ENCODE measurements at places on chromosomes 2 and 18. TPM values are rescaled to one million over a fixed set of nuclear protein-coding genes. Genes with fewer than 3 reads are reported as not detected.

Gene FBLN7
- total RNA-seq, result 0.10 TPM

Gene HMSD
- total RNA-seq, result 2.3 TPM

Gene PSMA8
- total RNA-seq, result not detected

Gene LOXHD1
- total RNA-seq, result not detected

- no peaks in the 10 kb centered on the region for H3K4me1 ChIP-seq
- no peaks in the 10 kb centered on the region for H3K36me3 ChIP-seq
- no peak overlapping the region for H3K27ac ChIP-seq
These were observed 488.6 kb upstream of the SMIM21 start for GRCh38 chr18:75915941-75916623.

GRCh38 chr2:73250872-73251846, 17.1 kb downstream of the CCT7 start:
- no peak for DNase-seq
- no peak overlapping the region for H3K27ac ChIP-seq
- no peaks in the 10 kb centered on the region for H3K4me1 ChIP-seq
- no peak overlapping the region for H3K4me3 ChIP-seq
- peaks cover 6% of the 10 kb centered on the region for H3K36me3 ChIP-seq

GRCh38 chr2:10914272-10914693, 2.5 kb downstream of the KCNF1 start:
- H3K4me1 ChIP-seq, result no peaks in the 10 kb centered on the region
- DNase-seq, result peak; percentile 46
- H3K4me3 ChIP-seq, result no peak overlapping the region
- no peak overlapping the region for H3K27ac ChIP-seq

GRCh38 chr18:58385472-58385871, 243.4 kb downstream of the ALPK2 start:
- peak; percentile 15 for DNase-seq
- H3K27ac ChIP-seq, result no peak overlapping the region
- H3K4me1 ChIP-seq, result no peaks in the 10 kb centered on the region
- H3K36me3 ChIP-seq, result peaks cover 21% of the 10 kb centered on the region
- no peaks in the 10 kb centered on the region for H3K27me3 ChIP-seq

- DNase-seq, result peak; percentile 33
- H3K27me3 ChIP-seq, result peaks cover 11% of the 10 kb centered on the region
- peak overlapping the region; percentile 89 for H3K27ac ChIP-seq
- no peaks in the 10 kb centered on the region for H3K36me3 ChIP-seq
- peak overlapping the region; percentile 71 for H3K4me3 ChIP-seq
These were observed 86.0 kb downstream of the RBMS1 start for GRCh38 chr2:160407393-160408172.

DNA sequence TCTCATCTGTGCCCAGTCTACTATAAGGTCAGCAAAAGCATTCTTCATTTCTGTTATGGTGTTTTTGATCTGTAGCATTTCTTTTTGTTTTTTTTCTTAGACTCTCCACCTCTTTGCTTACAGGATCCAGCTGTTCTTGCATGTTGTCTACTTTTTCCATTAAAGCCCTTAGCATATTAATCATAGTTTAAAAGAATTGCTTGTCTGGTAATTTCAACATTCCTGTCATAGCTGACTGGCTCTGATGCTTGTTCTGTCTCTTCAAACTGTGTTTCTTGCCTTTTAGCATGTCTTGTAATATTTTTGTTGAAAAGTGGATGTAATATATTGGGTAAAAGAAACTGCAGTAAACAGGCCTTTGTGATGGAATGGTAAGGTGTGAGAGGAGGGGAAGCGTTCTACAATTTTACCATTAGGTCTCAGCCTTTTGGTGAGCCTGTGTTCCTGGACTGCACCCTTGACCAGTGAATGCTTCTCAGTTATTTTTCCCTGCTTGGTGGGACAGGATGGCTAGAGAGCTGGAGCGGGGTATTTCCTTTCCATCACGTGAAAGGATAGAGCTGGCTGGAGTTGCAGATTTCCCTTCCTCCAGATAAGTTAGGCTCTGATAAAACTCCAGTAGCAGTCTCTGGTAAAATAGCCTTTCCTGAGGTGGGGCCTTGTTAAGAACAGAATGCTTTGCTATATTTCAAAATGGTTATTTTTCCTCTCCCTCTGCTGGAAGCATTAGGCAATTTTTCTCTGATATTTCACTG, 65.4 kb downstream of the PLA2R1 start:
- H3K36me3 ChIP-seq, result no peaks in the 10 kb centered on the region
- H3K4me3 ChIP-seq, result no peak overlapping the region
- no peaks in the 10 kb centered on the region for H3K27me3 ChIP-seq
- no peak for DNase-seq

- no peak for DNase-seq
- H3K27me3 ChIP-seq, result no peaks in the 10 kb centered on the region
- H3K4me3 ChIP-seq, result no peak overlapping the region
- H3K36me3 ChIP-seq, result no peaks in the 10 kb centered on the region
- H3K27ac ChIP-seq, result no peak overlapping the region
These were observed 77.3 kb downstream of the FIGN start for GRCh38 chr2:163658556-163658955.

DNA sequence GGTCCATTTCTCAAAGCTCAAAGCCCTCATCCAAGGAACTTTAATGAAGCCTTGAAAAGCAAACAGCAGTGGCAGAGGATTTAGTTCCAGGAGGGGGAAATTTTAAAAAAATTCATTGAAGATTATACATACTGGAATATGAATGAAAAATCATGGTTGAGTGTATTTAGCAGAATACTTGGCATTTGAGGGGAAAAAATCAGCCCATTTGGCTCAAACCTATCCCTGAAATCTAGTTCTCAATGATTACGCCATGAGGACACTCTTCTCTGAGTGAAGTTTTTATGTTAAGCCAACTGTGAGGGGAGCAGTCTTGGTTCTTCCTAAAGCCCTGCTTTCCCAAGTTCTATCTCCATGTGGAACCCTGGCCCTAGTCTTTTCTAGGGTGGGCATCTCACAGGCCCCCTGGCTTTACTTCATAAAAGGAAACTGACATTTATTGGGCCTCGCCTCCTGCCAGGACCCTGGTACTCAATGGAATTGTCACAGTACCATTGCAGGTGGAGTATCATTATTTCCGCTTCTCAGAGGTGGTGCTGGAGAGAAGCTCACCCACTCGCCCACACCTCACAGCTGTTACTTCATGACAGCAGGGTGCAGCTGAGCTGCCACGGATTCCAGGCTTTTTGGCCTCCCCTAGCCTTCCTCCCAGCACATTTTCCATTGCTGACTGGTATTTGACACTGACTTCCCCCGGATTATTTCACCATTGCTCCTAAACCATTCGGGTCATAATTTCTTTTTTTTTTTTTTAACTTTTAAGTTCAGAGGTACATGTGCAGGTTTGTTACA, 56.8 kb downstream of the NXPH2 start:
- no peak for DNase-seq
- H3K4me1 ChIP-seq, result no peaks in the 10 kb centered on the region
- no peak overlapping the region for H3K27ac ChIP-seq
- H3K27me3 ChIP-seq, result no peaks in the 10 kb centered on the region
- no peak overlapping the region for H3K4me3 ChIP-seq

GRCh38 chr18:73479477-73479876, 611.7 kb upstream of the NETO1 start:
- no peaks in the 10 kb centered on the region for H3K36me3 ChIP-seq
- H3K27ac ChIP-seq, result no peak overlapping the region
- no peak overlapping the region for H3K4me3 ChIP-seq
- H3K4me1 ChIP-seq, result no peaks in the 10 kb centered on the region

DNA sequence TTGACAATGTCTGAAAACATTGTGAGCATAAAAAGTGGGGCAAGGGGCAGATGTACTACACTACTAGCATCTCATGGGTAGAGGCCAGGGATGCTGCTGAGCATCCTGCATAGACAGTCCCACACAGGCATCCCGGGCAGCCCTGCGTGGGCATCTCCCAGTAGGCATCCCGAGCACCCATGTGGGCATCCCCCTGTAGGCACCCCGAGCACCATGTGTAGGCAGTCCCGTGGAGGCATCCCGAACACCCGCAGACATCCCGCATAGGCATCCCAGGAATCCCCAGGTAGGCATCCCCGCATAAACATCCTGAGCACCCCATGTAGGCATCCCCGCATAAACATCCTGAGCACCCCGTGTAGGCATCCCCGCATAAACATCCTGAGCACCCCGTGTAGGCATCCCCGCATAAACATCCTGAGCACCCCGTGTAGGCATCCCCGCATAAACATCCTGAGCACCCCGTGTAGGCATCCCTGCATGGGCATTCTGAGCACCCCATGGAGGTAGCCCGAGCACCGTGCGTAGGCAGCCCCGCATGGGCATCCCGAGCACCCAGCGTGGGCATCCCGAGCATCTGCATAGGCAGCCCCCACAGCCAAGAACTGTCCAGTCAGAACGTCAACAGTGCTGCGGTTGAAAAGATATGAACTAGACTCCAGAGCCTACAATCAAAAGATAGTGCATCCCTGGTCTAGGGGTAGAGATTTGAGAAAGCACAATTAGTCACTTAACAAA, 273.5 kb downstream of the NBAS start:
- H3K27me3 ChIP-seq, result no peaks in the 10 kb centered on the region
- H3K4me3 ChIP-seq, result no peak overlapping the region
- H3K36me3 ChIP-seq, result no peaks in the 10 kb centered on the region

DNA sequence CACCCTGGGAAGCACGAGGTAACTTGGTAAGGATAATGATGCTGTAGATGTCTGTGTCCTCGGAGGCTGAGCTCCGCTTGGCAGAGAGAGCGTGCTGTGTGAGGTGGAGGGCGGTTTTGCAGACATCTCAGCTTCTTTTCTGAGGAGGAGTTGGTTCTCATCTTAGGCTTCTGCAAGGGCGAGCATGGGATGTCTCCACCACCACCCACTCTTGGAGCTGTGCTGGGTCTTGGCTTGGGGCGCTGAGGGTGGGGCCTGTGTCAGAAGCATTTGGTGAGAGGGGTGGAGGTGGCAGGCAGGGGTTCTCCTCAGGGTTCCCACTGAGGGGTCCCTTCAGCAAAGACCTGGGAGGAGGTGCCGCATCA, 9.2 kb downstream of the OXER1 start:
- H3K36me3 ChIP-seq, result no peaks in the 10 kb centered on the region
- H3K4me1 ChIP-seq, result no peaks in the 10 kb centered on the region
- H3K27me3 ChIP-seq, result no peaks in the 10 kb centered on the region
- no peak overlapping the region for H3K4me3 ChIP-seq
- no peak overlapping the region for H3K27ac ChIP-seq

DNA sequence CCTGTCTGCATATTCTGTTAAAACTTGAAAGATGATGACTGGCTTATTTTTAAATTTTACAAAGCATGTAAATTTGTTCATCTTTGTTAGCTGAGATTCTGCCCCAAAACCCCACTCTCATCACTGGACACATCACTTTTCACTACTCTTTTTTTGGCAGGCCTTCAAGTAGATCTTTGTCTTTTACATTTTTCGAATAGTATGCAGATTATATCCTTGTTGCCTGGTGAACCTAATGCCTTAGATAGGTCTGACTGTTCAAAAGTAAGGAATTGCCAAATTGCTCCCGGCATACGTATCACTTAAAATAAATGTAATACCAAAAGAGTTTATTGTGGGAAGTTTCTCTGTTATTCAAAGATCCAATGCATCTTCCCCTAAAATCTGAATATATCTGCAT, 303.3 kb downstream of the XIRP2 start:
- H3K4me3 ChIP-seq, result no peak overlapping the region
- DNase-seq, result no peak
- no peak overlapping the region for H3K27ac ChIP-seq
- H3K36me3 ChIP-seq, result no peaks in the 10 kb centered on the region

DNA sequence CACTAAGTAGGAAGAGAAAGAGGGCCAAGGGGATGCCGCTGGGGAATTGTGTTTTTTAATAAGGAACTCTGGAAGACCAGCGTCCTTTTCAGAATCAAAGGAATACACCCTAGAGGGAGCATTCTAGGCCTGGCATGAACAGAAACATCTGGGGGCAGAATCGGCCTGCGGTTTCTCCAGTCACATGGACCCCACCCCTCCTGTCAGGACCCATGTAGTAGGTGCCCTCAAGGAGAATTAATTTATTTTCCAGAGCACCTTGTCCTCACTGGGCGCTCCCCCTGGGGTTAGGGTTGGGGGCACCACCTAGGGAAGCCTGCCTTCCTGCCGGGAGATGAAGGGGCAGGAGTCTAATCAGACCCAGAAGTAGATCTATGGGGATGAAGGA, 44.2 kb downstream of the TMEM37 start:
- no peaks in the 10 kb centered on the region for H3K27me3 ChIP-seq
- no peak overlapping the region for H3K27ac ChIP-seq

- H3K4me3 ChIP-seq, result no peak overlapping the region
- no peaks in the 10 kb centered on the region for H3K36me3 ChIP-seq
- H3K27ac ChIP-seq, result no peak overlapping the region
- no peak for DNase-seq
These were observed 28.7 kb upstream of the ROCK2 start for GRCh38 chr2:11373096-11373495.

DNA sequence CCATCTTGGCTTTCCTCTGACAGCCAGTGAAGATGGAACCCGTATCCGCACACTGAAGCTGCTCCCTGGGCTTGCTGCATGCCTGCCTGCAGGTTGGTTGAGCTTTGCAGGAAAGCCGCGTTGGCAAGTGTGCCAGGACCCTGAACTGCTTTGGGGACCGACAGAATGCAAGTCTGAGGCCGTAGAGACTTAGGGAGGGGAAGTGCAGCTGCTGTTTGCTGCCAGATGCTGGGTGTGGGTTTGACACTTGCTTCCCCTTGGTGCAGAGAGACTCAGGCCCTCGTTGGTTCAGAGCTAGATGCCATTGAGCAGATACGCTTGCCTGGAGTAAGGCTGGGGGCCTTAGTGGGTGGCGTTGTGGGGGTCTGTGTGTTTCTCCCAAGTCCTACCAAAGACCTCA, 13.1 kb upstream of the PHLPP1 start:
- no peaks in the 10 kb centered on the region for H3K4me1 ChIP-seq
- H3K27me3 ChIP-seq, result no peaks in the 10 kb centered on the region
- H3K4me3 ChIP-seq, result no peak overlapping the region

DNA sequence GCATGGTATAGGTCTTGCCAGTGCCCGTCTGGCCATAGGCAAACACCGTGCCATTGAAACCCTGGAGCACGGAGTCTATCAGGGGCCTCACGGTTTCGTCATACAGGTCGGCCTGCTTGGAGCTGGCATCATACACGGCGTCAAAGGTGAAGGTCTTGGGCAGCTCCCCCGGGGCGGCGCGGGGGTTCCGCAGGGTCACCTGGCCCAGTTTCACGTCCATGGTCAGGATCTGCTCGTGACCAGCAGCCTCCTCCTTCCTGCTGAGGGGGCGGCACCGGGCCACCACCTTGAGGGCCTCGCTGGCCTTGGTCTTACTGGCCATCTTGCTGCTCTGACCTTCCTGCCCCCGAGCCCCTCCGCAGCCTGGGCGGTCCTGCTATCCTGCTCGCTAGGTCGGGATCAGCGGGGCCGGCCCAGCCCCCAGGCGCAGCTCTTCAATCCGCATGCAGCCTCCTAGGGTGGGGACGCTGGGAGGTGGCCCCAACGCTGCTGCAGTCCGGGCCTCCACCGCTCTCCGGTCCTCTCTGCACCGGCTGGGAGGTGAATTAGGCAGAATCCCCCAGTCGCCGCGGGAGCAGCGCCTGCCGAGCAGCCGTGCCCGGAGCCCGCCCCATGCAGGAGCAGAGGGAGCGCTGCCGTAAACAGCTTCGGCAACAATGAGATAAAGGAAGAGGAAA, 563 bp downstream of the KIF3C start:
- H3K4me1 ChIP-seq, result no peaks in the 10 kb centered on the region
- H3K4me3 ChIP-seq, result peak overlapping the region; percentile 76
- no peak for DNase-seq
- H3K27me3 ChIP-seq, result no peaks in the 10 kb centered on the region
- H3K27ac ChIP-seq, result peak overlapping the region; percentile 57
- H3K36me3 ChIP-seq, result no peaks in the 10 kb centered on the region

- H3K4me1 ChIP-seq, result peaks cover 4% of the 10 kb centered on the region
- DNase-seq, result peak; percentile 26
- no peaks in the 10 kb centered on the region for H3K36me3 ChIP-seq
- H3K27me3 ChIP-seq, result peaks cover 47% of the 10 kb centered on the region
- peak overlapping the region; percentile 56 for H3K4me3 ChIP-seq
These were observed 1.3 kb downstream of the ZNF521 start for GRCh38 chr18:25350489-25351251.
